Activated T-cell treated with anti-CD3 and anti-CD28 coated beads for 48 hours (primary cell): ENCODE measurements at places on chromosomes 13 and 19.
A peak's percentile ranks its signal among the peaks of the same experiment; 100 is the strongest.

DNA sequence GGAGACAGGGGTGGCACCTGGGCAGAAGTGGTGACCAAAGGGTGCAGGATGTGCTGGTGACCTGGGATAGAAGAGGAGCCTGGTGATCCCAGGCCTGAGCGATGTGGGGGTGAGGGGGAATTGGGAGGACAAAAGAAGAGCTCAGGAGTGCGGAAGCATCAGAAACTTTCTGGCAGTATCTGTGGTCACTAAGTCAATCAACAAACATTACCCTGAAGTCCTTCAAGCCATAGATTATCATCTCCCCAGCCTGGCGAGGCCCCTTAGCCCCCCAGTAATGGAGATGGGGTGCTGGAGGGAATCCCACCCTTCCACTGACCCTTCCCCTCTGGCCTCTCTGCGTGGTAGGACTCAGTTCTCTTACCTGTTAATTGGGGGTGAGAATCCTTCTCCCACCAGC, 10.5 kb downstream of the MEF2B start:
- no peak for DNase-seq

GRCh38 chr19:6457958-6458694, 1.5 kb downstream of the SLC25A23 start:
- no peak for DNase-seq

- DNase-seq, result no peak
These were observed 9.3 kb downstream of the FAM124A start for GRCh38 chr13:51231456-51231855.

DNA sequence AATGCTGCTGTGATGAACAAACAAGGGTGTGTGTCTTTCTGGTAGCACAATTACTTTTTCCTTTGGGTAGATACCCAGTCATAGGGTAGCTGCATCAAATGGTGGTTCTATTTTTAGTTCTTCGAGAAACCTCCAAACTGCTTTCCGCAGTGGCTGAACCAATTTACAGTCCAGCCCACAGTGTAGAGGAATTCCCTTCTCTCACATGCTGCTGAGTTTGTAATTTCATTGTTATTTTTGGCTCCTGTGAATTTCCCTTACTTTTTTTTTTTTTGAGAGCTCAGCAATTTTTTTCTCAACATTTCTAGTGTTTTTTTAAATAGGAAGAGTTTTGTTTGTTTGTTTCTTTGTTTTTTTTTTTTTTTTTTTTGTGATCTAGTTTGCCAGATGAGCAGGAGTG, 37.5 kb upstream of the ADGRE1 start:
- no peak for DNase-seq

DNA sequence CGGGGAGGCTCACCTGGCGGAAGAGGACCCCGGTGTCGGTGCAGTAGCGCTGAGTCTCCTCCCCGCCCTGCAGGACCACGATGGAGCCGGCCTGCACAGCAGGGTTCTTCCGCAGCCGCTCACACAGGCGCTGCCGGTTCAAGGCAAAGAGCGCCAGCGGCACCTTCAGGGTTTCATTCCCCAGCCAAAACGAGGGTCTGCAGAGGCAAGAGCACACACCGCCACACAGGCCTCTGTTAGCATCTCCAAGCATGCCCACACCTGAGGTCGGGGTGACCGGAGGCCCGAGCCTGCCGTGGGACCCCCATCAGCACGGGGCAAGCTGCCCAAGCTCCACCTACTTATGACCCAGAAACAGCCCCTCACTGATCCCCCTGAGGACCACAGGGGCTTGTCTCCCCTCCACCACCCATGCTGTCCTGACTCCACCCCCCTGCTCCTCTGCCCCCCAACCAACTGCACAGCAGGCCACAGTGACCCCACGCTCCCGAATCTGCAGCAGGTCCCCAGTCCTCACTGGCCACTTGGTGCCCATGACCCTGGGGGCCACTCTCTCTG, 8.9 kb downstream of the PEPD start:
- no peak for DNase-seq

- DNase-seq, result no peak
These were observed 8.5 kb downstream of the ZNF526 start for GRCh38 chr19:42228641-42229040.

- DNase-seq, result no peak
These were observed 3.5 kb downstream of the PAK4 start for GRCh38 chr19:39129116-39129515.

GRCh38 chr19:5289060-5289990, 51.3 kb downstream of the PTPRS start:
- DNase-seq, result no peak

DNA sequence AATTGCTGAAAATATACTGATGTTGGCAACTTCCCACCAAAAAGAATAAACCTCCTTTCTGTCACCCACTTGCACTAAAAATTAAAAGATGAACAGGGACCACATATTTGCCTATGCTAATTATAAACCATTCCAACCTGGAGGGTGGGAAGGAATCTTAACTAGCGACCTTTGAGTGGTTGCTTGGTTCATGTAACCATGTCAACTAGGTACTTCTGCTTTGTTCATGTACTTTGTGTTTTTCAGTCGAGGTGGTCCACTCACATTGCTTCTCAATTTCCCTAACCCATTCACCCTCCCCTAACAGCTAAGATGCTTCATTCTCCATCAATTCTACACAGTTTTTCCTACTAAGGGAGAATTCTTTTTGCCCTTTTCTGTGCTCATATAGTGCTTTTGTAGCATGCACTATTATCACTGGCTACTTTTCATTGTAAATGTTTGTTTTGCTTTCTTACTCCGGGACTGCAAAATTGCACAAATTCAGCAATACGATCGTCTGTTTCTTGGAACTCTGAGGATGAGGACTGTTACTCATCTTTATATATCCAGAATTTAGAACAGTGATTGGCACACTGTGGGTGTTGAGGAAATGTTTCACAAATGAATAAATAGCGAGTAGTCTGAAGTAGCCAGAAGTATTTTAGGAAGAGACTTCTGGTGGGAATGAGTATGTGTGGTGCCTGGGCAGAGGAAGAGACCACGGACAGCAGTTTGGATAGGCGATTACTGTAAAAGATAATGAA, 187.5 kb downstream of the GPC6 start:
- no peak for DNase-seq

GRCh38 chr13:60755380-60756163, 358.6 kb downstream of the TDRD3 start:
- no peak for DNase-seq

DNA sequence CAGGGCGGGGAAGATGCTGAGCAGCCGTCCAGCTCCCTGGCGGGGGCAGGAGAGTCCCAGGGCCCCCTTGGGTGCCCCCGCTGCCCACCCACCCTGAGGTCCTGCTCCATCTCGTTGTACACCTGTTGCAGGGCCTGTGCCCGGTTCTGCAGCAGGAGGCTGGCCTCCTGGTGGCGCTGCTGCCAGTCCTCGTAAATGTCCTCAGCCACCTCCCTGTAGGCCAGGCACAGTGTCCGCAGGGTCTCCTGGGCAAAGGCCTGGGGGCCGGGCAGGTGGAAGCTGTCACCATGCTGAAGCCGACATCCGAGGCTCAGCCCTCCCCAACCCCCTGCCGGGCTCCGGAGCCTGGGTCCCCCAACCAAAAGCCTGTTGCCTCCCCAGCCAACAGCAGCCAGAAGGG, 20.2 kb downstream of the ATP8B3 start:
- DNase-seq, result no peak

- DNase-seq, result peak; percentile 97
These were observed at the start of gene FGF22 for GRCh38 chr19:639253-640160. Gene FGF22 (plus strand): TSS chr19:639879. CDS start chr19:639926, 47 bp downstream.

DNA sequence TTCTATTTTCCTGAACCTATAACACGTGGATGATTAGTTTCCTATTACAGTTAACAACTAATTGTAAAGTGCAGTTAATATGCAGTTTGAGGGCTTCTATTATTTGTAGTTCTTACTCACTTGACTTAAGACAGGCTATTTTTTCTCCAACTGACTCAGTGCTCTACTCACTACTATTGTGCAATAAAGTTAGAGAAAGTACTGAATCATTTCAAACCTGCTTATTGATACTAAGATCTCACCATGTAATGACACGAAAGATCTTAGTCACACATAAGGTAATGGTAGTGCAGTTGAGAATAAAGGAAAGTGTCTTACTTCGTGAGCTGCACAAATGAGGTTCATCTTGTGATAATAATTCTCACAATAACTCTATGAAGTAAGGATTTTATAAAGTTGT, 22.8 kb upstream of the ITM2B start:
- DNase-seq, result no peak

GRCh38 chr13:106143930-106144709, 391.3 kb downstream of the EFNB2 start:
- no peak for DNase-seq

- DNase-seq, result no peak
These were observed 175.7 kb downstream of the KDM4B start for GRCh38 chr19:5144545-5145179.

- no peak for DNase-seq
These were observed 2.8 kb downstream of the GNA11 start for GRCh38 chr19:3096902-3097326.

- DNase-seq, result no peak
These were observed 8.1 kb upstream of the PTBP1 start for GRCh38 chr19:788983-789700.

DNA sequence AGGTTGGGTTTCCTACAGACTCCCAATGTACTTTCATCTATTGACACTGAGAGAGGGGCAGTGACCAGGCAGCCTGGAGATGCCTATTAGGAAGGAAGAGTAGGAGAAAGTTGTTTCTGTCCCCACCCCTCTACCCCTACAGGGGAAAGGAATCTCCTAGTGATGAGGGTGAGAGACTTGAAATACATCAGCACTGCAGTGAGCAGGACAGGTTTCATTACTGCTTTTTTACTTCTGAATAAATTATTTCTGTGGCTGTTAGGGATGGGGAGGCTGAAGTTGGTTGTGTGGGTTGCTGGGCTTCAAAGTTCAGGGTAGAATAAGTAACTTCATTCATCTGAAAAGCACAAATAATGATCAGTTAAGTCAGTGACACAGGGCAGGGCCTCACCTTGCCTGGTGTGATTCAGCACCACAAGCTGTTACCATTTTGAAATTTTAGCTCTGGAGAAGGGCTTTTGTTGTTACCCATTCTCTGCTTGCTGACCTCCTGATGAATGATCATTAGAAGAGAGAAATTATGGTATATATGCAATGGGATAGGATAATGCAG, 19.3 kb downstream of the CEACAM1 start:
- DNase-seq, result no peak

DNA sequence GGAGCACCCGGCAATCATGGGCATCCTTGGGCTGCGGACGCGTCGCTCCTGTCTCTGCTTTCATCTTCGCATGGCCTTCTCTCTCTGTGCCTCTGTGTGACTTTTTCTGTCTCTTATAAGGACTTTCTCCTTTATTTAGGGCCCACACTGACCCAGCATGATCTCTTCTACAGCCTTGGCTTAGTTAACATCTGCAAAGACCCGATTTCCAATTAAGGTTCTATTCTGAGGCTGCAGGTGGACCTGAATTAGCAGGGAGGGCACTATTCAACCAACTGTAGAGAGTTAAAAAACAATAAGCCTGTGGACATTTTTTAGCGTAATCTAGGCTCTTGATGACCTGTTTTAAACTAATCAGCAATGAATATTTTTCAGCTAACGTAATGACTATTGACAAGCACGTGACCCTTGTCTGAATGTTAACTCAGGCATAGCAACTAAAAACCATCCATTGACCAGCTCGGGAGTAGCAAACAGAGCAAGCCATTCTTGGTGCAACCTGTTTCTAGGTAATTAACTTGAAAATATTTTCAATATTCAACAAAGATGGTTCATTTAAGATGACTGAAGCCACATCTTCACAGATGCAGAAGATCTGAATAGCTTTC, 15.2 kb downstream of the F10 start:
- DNase-seq, result no peak

GRCh38 chr19:40612831-40613689, 11.9 kb downstream of the LTBP4 start:
- peak; percentile 80 for DNase-seq

GRCh38 chr13:107807306-107808073, 407.8 kb downstream of the LIG4 start:
- DNase-seq, result no peak

DNA sequence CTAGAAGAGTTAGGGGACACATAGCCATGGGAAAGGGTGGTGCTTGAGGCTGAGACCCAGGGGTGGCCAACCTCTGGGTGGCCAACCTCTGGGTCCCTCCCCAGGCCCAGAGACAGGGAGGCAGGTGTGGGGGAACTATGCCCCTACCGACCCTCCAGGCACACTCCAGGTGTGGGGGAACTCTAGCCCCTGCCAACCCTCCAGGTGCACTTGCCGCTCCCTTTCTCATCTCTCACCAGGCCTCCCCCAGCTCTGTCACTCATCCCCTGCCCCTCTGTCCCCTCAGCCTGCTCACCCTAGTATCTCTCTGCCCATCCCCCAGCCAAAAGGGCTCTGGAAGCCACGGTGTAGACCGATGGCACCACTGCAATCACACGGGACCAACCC, 10.6 kb upstream of the VSTM2B start:
- no peak for DNase-seq

DNA sequence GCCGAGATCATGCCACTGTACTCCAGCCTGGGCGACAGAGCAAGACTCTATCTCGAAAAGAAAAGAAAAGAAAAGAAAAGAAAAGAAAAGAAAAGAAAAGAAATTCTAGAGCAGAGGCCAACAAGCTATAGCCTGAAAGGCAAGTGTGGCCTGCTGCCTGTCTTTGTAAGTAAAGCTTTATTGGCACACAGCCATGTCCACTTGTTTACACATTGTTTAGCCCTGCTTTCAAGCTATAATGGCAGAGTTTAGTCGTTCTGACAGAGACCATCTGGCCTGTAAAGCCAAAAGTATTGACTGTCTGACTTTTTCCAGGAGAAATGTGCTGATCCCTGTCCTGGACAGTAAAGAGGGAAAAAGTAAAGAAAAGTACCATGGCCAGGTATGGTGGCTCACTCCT, 18.3 kb downstream of the NWD1 start:
- DNase-seq, result no peak

DNA sequence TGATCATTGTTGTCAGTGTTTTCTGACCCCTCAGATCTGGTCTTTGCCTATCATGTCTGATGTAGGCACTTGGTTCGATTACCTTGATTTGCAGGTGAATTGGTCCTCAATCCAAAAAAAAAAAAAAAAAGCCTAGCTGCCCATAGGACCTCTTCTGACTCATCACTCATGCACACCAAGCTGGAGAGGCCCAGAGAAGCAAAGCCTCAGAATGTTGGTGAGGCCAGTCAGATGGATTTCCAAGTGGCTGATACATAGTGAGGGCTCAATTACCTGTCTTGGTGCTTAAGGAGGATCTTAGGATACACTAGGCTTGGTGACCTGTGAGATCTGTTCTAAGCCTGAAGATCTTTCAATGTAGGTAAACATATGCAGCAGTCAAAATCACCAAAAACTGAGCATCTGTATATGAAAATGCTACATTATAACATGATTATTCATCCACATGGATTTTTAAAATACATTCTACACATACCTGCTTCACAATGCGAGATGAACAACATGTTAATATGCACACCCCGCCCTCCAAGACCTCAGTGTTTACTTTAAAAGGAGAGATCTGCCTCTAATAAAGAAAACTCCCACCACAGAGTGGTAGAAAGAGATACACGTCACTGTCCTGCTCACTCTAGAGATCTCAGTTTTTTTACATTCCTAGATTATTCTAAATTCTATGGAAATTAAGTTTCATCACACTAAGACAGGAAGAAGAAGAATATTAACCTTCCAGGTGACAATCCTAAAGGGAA, 79.9 kb upstream of the RAP2A start:
- DNase-seq, result no peak

- no peak for DNase-seq
These were observed 51.2 kb downstream of the KLF2 start for GRCh38 chr19:16375936-16376185.

- no peak for DNase-seq
These were observed 8.3 kb downstream of the PIAS4 start for GRCh38 chr19:4015705-4016402.

GRCh38 chr19:38318660-38319059, 985 bp upstream of the KCNK6 start:
- no peak for DNase-seq

GRCh38 chr13:95957331-95957730, 95.9 kb downstream of the UGGT2 start:
- DNase-seq, result no peak
